Nasal cavity respiratory epithelium epithelial cell of viscerocranial mucosa (primary cell): ENCODE measurements at places on chromosomes 3 and 15. TPM values are rescaled to one million over a fixed set of nuclear protein-coding genes. Genes with fewer than 3 reads are reported as not detected.

ALDH1L1 gene
- 1.0 and 21.5 TPM in 2 replicates for total RNA-seq

CPLX3 gene
- total RNA-seq: not detected in 2 replicates

SCAMP5 gene
- under 0.01 and 0.64 TPM in 2 replicates for total RNA-seq

GDPGP1 gene
- 4.1 and 5.0 TPM in 2 replicates for total RNA-seq

ITGA11 gene
- under 0.01 TPM in 1 of 2 replicates, not detected in the other for total RNA-seq

RTP3 gene
- not detected in 2 replicates for total RNA-seq

MME gene
- total RNA-seq: 16.1 and 168 TPM in 2 replicates

DAPK2 gene
- 2.1 and 3.9 TPM in 2 replicates for total RNA-seq

GOLGA8G gene
- 0.07 TPM in 1 of 2 replicates, not detected in the other for total RNA-seq

GOLGA6B gene
- total RNA-seq: not detected in 2 replicates

PIF1 gene
- total RNA-seq: 0.28 and 0.34 TPM in 2 replicates

ATP13A5 gene
- total RNA-seq: 0.07 TPM in 1 of 2 replicates, not detected in the other

COL8A1 gene
- total RNA-seq: 0.34 and 4.0 TPM in 2 replicates

ACAN gene
- total RNA-seq: not detected in 2 replicates

CNTN3 gene
- total RNA-seq: 0.68 and 1.6 TPM in 2 replicates

DNAJB11 gene
- 56.5 and 117 TPM in 2 replicates for total RNA-seq

LEKR1 gene
- total RNA-seq: 0.28 and 0.68 TPM in 2 replicates

MUC20 gene
- total RNA-seq: 1.7 and 8.5 TPM in 2 replicates

RFC4 gene
- 17.1 and 23.9 TPM in 2 replicates for total RNA-seq

HTR3E gene
- not detected in 2 replicates for total RNA-seq

CLDN16 gene
- total RNA-seq: 1.0 and 3.4 TPM in 2 replicates

UQCC5 gene
- total RNA-seq: 3.1 and 8.5 TPM in 2 replicates

PIERCE2 gene
- total RNA-seq: 1.4 and 2.1 TPM in 2 replicates

LSG1 gene
- 59.4 and 61.5 TPM in 2 replicates for total RNA-seq

SPINT1 gene
- 196 and 485 TPM in 2 replicates for total RNA-seq

SEC62 gene
- total RNA-seq: 34.5 and 76.5 TPM in 2 replicates

RARB gene
- total RNA-seq: under 0.01 and 2.6 TPM in 2 replicates

C3orf22 gene
- not detected in 2 replicates for total RNA-seq

BTLA gene
- under 0.01 and 0.07 TPM in 2 replicates for total RNA-seq

CDCP1 gene
- 141 and 146 TPM in 2 replicates for total RNA-seq

CRABP1 gene
- not detected in 2 replicates for total RNA-seq

ROPN1 gene
- not detected in 2 replicates for total RNA-seq

FSD2 gene
- total RNA-seq: not detected in 2 replicates

POTEB gene
- not detected in 2 replicates for total RNA-seq

GRM7 gene
- not detected in 2 replicates for total RNA-seq

UBE2E1 gene
- 100 and 108 TPM in 2 replicates for total RNA-seq

LXN gene
- total RNA-seq: 1.4 and 5.5 TPM in 2 replicates

NT5DC2 gene
- 16.7 and 64.4 TPM in 2 replicates for total RNA-seq

CMTM8 gene
- 1.4 and 2.3 TPM in 2 replicates for total RNA-seq

ITIH1 gene
- not detected in 2 replicates for total RNA-seq

CHST13 gene
- total RNA-seq: not detected in 2 replicates

SERINC4 gene
- total RNA-seq: 0.07 TPM in 1 of 2 replicates, not detected in the other

TAGLN3 gene
- total RNA-seq: 0.68 and 0.93 TPM in 2 replicates

CHRNA3 gene
- total RNA-seq: not detected in 2 replicates

HRH1 gene
- 5.1 and 7.7 TPM in 2 replicates for total RNA-seq

HIGD2B gene
- total RNA-seq: not detected in 2 replicates

KLHL40 gene
- total RNA-seq: not detected in 2 replicates

SLC51B gene
- total RNA-seq: not detected in 2 replicates
